ENCODE measurements at places on chromosomes 2 and 18.

DNA sequence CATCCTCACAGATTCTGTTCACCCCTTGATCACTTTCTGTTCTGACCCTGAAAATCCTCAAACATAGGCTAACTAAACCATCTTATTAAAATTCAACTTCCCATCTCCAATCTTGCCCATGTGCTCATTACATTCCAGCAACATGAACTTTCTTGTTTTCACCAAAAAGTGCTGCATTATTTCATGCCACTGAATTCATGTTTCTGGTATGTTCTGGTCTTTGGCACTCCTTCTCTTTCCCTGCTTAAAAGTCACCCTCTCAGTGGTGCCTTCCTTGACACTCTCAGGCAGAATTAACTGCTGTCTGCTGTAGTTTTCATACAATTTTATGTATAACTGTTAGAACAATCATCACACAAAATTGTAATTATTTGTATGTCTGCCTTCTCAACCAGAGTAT is 247.7 kb upstream of the RBMS1 start:
- DNase-seq = no peak

GRCh38 chr2:96887493-96888012 is 17.7 kb upstream of the SEMA4C start:
- peak; percentile 68 for DNase-seq

GRCh38 chr18:29078273-29078672 is 901.3 kb upstream of the CDH2 start:
- DNase-seq = peak; percentile 11

- no peak for DNase-seq
Observed at GRCh38 chr2:196481324-196481697, 158.2 kb upstream of the CCDC150 start.

GRCh38 chr2:175103191-175103590 is 64.8 kb downstream of the ATF2 start:
- DNase-seq = no peak

DNA sequence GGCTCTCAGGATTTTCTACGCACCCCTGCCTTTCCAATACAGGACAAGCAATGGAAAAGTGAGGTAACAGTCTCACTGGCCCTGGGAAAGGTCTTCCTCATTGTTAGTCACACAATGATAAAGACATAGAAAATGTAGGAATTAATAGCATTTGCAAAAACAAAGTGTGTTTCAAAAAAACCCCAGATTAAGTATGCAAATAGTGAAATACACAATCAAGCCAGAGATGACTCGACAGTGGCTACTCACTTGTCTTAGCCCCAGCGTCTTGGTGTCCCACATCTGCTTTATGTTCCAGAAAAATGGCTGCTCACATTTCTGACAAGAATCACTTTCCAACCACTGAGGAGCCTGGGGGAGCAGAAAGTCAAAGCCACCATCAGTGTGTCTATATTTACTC is 47.0 kb upstream of the AP1S3 start:
- DNase-seq = no peak

DNA sequence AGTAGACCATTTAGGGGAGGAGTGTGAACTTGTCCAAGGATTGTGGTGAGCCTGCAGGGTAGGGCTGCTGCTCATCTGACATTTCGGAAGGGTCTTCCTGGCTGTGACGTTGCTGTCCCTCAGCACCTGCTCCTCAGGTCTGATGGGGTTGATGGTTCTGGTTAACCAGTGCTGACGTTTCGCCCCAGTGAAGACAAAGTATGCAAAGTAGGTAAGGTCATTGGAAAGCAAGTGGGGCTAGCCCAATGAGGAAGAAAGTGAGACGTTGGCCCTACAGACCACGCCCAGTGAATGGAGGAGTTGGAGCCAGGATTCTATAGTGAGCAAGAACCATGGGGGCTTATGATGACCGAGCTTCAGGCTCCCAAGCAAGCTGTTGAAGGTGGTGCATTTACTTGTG is 33.4 kb upstream of the ZNF396 start:
- DNase-seq = no peak

GRCh38 chr2:99279969-99280695 is 20.9 kb downstream of the LYG1 start:
- no peak for DNase-seq

DNA sequence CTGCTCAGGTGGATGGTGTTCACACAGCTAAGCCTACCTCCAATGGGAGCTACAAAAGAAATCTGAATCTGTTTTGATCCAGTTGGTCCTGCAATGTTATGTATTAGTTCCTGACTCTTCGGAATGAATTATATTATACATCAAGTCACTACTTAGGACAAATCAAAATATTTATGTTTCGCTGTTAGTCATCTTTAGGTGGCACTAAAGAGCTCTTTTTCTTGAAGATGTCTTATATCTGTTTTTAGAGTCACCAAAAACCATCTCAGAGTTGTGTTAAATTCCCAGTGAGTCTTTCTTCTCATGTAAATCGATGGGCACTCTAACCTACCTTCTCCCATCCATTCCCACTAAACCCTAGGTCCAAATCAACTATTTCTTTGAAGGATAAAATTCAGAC is 2.2 kb downstream of the DNER start:
- no peak for DNase-seq

DNA sequence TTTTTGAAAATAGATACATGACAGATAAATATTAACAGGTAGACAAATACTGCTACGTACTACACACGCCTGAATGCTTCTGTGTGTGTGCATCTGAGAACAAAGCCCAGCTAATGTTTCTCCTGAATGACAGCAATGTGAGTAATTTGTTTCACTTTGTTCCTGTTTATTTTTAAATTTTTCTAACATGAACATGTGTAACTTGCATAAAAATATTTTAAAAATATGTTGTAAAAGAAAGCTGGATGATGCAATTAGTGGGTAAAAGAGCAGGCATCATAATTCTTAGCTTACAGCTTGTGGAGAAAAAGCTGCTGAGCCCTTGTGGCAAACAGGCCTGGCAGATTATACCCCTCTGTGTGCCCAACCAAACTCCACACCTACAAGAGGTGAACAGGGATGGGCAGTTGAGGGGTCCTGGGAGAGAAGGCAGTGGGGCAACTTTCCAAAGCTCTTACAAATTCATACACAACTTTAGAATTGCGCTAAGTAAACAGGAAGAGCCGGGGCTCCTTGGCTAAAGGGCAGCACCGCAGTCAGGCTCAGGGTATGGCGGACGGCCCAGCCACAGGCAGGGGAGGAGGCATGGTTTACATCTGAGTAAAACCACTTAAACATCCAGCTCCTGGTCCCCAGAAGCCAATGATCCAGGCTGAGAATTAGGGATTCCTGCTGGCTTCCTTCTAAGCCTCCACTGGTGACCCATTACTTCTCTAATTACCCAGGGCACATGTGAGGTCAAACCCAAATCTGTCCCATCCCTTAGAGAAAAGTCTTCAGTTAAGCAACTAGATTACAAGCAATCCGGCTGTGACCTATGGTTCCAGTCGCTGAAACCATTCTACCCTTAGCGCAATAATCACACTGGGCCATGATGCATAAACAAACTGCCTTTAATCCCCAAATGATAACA is 14.0 kb downstream of the PXDN start:
- DNase-seq = peak; percentile 80

DNA sequence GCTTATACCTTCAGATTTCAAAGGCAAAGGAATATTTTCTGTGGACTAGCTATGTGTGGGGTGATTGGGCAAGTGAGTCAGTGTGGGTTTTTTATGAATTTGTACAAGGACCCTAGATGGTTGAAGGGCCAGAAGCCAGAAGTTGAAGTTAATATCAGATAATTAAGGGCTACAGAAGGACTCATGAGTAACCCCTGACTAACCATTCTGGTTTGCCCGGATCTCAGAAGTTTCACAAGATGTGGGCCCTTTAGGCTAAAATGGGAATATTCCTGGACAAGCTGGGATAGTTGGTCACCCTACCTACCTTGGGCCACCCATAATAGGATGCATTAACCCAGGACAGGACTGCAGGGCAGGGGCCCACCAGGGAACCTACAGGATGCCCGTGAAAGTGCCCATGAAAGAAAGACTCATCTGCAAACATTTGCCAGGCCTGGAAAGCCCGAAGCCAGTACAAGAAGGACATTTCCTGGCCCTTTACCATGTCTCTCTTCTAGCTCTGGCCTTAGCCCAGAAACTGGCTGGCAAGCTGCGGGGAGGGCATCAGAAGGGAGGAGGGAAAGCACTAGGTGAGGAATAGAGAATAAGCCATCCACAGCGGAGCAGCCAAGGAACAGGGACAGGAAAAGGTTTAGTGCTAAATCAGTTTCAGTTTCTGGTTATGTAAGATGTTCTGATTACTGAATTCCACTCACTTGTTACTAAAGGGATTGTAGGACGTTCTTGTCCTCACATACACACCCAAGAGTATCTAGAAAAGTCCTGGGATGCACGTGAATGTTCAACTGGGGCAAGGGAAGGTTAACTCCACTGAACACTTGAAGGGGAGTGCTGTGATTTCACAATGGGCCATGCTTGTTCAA is 33.6 kb downstream of the GCG start:
- no peak for DNase-seq

DNA sequence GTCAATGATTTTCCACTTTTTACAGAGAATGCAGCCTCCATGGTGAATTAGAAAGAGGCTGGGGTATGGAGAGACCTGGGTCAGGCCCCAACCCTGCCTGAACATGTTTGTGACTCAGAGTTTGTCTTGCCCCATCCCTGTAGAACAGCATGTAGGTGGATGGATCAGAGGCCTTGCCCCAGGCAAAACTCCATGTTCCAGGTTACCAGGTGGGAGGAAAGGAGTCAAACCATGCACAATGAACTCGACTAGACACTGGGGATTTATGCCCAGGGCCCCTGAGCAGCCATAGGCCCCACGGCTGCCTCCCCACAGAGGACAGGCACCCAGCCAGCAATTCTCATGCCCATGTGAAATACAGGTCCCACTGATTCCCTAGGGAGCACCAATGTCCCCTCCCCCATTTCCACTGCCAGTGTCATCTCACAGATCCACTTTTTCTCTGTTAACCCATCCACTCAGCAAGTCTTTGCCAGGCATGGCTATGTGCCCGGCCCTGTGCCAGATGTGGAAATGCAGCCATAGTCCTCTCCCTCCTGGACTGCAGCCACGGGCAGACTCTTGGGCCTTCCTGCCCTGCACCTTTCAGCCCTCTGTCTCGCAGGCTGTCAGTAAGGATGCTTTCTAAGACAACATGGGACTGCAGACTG is 737.8 kb upstream of the HS6ST1 start:
- no peak for DNase-seq
